ENCODE measurements at places on chromosomes 3 and 15.
A peak's percentile ranks its signal among the peaks of the same experiment; 100 is the strongest.

DNA sequence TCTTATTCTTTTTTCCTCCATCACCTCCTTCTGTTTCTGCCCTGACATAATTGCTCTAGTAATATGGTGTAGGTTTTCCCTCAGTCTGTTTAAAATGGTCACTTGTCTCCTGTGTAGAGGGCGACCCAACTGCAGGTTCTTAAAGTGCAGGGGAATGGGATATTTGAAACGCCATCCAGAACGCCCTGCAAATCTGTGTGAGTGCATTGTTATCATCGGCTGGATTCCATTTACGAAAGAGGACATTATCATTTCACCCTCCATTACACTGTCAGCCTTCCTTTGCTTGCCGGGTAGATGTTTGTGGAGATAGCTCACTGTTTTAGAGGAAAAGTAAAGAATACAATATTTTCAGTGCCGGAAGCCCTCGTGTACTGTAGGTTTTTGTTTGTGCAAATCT is 354.0 kb downstream of the LRTM1 start:
- no peak for DNase-seq

GRCh38 chr3:132723024-132723950 is 1.1 kb upstream of the NPHP3 start:
- DNase-seq: no peak

DNA sequence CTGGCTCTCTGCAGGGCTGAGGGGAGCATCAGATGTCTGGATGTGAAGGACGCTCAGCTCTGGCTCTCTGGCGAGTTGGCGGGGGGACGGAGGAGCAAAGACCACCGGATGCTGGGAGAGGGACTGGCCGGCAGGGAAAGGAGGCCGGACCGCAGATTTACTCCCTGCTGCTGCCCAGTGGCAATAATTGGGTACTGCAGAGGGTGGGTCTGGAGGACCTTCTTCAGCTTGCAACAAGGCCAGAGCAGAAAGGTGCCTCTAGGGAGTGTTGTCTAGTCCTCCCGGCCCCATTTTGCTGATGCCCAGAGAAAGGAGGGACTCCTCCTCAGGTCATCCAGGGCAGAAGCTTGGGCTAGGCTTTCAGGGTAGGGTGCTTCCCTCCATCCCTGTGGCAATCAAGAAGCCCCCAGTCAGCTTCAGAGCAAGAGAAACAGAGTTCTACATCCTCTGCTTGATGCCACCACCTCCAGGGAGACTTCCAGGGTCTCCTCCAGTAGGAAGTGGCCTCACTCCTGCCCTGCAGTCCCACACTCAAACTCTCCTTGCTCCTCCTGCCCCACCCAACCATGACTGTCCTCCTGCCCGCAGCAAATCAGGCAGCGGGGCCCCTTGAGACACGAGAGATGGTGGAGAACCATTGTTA is 20.3 kb upstream of the CSPG4 start:
- DNase-seq: peak; percentile 74

- no peak for DNase-seq
These were observed 11.9 kb downstream of the LRCH3 start for GRCh38 chr3:197802779-197803459.

DNA sequence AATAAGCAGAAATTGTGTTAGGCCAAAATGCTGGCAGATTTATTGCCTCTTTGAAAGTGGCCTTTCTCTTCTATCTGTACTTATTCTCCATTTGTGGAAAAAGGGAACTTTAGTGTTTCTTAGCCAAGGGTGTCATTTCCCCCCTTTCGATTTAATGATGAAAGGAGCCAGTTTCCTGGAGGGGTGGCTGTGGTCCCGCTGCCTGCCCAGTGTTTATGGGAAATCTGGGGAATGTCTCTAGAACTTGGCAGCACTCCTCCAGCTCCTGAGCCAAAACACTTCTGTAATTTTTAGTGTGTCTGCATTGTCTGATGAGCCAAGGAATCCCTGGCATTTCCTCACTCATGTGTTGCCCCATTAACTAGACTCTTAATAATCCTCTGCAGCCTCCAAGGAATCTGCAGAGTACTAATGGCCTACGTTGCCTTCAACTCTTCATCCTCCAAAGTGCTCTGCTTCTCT is 448.8 kb downstream of the GRM7 start:
- peak; percentile 77 for DNase-seq

- DNase-seq: no peak
These were observed 204.4 kb upstream of the C2CD4B start for GRCh38 chr15:62369454-62369853.

DNA sequence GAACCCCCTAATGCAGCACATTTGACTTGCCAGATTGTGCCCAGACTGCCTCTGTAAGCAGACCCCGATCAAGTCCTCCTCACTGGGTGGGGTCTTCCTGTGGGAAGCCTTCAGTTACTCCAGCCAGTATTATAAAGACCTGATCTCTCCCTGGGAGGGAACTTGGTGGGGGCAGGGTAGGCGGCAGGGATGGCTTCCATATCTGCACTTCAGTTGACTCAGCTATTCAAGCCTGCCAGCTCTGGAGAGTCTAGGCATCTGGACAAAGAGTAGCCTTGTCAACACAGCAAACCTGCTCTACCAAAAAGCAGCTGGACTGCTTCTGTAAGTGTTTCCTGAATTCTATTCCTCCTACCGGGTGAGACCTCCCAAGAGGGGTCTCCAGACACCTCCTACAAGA is 21.0 kb upstream of the SLC25A38 start:
- DNase-seq: no peak

GRCh38 chr15:99062226-99062625 is 42.7 kb upstream of the SYNM start:
- DNase-seq: no peak

- DNase-seq: no peak
These were observed 375.3 kb downstream of the VPS13C start for GRCh38 chr15:61684749-61685467.

DNA sequence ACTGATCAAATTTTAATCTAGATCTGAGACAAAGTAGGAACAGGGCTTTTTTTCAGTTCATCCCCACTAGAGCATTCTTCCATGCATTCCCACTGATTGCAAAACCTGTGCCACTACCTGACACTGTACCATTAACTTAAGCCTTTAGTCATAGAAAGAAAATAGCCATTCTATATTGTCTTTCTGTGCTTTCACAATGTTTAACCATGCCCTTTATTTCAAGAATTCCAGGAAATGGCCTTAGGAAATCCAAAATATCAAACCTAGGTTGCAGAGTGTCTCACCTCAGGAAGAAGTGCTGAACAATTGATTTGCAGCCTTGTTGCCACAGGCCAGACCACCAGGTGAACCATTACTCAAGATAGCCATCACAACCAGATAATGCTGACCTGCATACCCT is 56.2 kb upstream of the TGFBR2 start:
- DNase-seq: no peak

GRCh38 chr15:73924171-73924921 is 1.9 kb upstream of the LOXL1 start:
- peak; percentile 87 for DNase-seq

DNA sequence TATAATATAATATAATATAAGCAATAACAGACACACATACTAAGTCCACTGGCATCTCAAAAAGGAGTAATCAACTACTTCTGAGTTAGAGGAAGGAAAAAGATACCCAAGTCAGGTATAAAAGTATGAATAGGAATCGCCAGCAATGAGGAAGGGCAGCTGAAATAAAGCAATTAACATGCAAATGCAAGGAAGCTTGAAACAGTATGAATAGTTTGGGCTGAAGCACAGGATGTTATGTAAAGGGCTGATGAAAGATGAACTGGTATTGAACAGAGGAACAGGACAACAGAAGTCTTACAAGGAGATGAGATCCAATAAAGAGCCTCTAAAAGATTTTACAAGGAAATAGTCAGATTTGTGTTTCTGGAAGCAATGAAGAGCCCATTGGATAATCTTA is 7.1 kb downstream of the COPS2 start:
- DNase-seq: no peak

All from aorta (tissue), 5 donors.